CD4-positive, alpha-beta T cell treated with Interleukin-15 for 4 hours (primary cell): ENCODE measurements at places on chromosomes 2 and 18.

- DNase-seq = no peak
Measured at GRCh38 chr2:163690896-163691295, 44.9 kb downstream of the FIGN start.

GRCh38 chr2:79294994-79295393 lies 135.4 kb upstream of the REG3A start:
- no peak for DNase-seq

DNA sequence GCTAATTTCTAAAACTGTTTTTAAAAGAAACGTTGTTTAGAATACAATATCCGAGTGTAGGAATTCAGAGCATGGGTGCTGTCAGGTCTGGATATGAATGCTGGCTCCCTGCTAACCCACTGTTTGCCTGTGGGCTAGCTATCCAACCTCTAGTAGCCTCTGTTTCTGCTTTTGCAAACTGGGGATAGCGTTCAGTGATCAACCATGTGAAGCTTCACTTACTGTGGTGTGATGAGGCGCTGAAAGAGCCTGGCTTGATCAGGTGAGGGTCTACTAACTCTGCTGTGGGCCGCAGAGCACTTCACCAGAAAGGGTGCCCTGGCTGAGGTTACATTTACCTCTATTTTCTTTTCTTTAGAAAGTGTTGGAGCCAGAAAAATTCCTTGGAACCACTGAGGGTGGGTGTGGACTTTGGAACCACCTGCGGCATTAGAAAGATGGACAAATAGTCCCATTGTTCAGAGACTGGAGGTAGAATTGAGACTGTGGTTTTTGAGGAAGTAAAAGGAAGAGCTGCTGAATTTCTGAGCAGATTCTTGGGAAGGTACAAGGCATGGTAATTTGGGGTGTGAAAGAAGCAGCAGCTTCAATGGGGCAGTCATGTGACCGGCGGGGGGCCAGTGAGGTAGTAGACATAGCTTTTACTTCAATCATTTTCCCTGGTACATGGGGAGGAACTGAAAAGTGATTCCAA lies 96.3 kb upstream of the CD302 start:
- no peak for DNase-seq

GRCh38 chr2:6381326-6381725 lies 484.4 kb downstream of the CMPK2 start:
- DNase-seq = no peak

DNA sequence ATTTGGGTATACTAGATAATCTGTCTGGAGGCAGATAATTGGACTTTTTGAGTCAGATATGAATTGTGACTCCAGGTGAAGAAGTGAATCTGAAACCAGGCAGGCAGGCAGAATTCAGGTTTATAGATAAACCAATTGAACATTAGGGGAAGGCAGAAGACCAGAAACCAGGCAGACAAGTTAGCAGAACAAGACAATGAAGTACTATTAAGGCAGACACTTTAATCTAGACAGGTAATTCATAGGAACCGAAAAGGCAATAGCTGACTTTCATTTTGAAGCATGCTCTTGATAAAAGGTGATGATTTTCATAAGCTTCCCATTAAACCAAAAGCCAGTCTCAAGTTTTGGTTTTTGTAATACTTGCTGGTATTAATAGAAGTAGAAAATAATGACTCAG lies 19.3 kb upstream of the SLC4A10 start:
- DNase-seq = no peak

GRCh38 chr2:240966906-240967680 lies 31.3 kb upstream of the SNED1 start:
- no peak for DNase-seq

GRCh38 chr2:53744395-53745065 lies 23.1 kb upstream of the CHAC2 start:
- no peak for DNase-seq

DNA sequence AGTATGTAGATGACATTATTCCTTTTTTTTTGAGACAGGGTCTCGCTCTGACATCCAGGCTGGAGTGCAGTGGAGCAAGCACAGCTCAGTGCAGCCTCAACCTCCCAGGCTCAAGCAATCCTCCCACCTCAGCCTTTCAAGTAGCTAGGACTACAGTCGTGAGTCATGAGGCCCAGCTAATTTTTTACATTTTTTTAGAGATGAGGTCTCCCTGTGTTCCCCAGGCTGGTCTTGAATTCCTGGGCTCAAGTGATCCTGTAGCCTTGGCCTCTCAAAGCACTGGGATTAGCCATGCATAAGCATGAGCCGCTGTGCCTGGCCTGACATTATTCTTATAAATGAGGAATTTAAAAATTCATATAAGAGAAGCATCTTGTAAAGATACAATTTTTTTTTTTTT lies 86.9 kb downstream of the FAM117B start:
- no peak for DNase-seq

DNA sequence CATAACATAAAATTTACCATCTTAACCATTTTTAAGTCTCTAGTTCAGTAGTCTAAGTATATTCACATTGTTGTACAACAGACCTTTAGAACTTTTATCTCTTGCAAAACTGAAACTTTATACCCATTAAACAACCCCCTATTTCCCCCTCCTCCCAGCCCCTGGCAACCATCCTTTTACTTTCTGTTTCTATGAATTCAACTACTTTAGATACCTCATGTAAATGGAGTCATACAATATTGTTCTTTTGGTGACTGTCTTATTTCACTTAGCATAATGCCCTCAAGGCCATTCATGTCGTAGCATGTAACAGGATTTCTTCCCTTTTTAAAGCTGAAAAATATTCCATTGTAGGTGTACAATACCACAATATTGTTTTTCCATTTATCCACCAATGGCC lies 129.8 kb downstream of the PDE11A start:
- no peak for DNase-seq

GRCh38 chr2:45300026-45300750 lies 290.9 kb upstream of the SIX2 start:
- no peak for DNase-seq

DNA sequence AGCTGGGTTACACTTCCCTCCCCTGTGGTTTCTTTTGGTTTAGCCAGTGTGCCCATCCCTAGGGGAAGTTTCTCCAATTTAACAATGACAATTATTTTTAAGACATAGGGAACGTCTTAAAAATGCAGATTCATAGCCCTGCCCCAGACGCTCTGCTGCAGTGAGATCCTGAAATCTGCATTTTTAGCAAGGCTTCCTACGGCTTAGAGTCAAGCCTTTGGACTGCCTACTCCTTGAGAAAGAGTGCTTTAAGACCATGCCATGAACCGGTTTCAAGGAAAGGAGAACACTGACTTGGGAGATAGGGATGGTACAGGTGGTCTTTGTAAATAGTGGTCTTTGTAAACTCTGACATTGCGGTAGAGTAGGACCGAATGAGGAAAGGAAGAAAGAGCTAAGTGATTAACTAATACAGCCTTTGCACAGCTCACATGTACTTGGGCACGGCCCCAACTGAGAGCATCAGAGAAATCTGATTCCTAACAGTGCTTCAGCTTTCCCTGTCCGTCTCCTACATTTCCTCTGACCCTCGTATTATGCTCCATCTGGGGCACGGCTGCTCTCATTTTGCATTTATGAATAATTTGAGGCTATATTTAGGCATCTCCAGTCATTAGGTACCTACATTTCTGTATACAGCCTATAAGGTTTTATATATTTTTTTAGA lies 217.6 kb upstream of the TANK start:
- DNase-seq = no peak

DNA sequence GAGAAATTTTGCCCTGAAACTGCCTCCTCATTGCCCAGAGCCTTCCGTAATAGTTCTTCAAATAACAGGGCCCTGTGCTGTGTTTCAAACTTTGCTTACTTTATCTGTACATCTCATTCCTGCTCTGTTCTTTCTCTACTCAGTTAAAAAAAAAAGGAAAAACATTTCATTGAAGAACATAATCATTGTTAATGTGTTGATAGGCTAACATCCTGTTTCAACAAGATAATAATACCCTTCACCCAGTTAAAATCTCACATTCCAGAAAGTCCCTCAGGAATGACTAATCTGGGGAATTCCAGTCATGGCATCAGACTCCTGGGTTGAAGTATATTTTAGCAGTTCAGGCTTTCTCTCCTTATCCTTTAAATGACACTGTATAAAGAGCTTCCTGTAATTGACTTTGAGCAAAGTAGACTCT lies 45.6 kb upstream of the ITGAV start:
- DNase-seq = no peak

DNA sequence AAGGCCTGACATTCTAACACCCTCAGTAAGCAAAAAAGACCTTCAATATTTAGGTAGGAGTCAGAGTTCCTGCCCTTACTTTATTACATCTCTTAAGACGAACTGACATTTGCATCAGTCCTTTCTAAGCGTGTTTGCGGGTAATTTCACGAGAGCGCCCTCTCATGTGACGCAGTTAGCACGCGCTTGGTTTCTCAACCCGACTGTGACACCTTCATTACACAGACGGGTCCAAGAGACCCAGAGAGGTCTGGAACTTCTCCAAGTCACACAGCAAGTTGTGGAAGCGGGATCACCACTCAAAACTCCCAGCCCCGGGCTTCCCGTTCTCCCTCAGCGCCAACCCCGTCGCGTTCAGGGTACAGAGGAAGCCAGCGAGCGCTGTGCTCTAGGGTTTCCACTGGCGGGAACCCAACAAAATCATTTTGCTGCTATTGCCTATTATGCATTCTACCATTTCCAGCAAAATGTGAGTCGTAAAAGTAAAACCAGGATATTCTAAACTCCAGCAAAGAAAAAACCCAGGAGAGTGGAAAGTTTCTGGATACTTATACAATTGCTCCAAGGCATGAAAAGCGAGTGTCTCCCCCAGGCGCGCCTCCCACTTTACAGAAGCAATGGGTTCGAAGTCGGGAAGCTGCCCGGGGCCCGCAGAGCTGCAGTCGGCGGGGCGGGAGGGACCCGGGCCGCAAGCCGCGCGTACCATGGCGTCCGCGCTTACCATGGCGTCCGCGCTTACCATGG lies 601 bp downstream of the ENOSF1 start:
- DNase-seq = peak; percentile 70

- DNase-seq = no peak
Measured at GRCh38 chr18:36843784-36844183, 14.9 kb downstream of the KIAA1328 start.

DNA sequence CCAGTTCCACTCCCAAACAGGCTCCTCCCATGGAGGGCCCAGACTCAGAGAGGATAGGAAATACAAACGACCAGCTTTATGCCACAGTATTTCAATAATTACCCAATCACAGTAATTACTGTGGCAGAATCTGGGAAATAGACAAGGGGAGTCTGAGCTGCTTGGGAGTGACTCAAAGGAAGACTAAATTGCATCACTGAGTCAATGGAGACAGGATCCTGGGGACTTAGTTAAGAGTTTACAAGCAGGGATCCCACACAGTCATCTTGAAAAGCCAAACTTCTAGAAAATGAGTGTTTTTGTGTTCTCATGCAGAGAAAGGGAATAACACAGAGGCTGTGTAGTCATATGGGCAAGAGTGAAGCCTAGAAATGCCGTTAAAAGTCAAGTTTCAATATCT lies 1142.1 kb downstream of the CNTNAP5 start:
- DNase-seq = no peak

DNA sequence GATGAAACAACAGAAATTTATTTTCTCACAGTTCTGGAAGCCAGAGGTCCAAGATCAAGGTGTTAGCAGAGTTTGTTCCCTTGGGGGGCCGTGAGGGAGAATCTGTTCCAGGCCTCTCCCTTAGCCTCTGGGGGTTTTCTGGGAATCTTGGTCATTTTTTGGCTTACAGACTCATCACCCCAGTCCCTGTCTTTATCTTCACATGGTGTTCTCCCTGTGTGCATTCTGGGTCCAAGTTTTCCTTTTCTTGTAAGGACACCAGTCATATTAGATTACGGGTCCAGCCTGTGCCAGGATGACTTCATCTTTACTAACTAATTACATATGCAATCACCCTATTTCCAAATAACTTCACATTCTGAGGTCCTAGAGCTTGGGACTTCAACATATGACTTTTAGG lies 292.5 kb upstream of the TRIB2 start:
- no peak for DNase-seq

GRCh38 chr2:207612714-207613113 lies 12.5 kb downstream of the METTL21A start:
- no peak for DNase-seq

DNA sequence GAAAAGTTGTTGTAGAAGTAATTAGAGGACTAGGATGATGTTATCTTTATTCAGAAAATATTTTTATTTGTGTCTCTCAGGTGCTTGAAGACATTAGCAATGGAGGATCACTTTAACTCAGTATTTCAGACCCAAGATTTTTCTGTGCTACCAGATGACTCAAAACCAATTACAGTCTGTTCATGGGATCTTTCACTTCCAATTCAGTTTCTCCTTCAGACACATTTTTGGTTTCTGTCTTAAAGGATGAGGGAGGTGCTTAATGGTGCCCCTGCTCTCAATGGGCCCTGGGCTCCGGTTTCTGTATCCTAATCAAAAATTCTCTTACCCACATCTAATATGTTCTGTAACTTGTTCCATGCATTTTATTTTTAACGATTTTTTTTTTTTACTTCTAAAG lies 53.7 kb upstream of the HDAC4 start:
- no peak for DNase-seq

DNA sequence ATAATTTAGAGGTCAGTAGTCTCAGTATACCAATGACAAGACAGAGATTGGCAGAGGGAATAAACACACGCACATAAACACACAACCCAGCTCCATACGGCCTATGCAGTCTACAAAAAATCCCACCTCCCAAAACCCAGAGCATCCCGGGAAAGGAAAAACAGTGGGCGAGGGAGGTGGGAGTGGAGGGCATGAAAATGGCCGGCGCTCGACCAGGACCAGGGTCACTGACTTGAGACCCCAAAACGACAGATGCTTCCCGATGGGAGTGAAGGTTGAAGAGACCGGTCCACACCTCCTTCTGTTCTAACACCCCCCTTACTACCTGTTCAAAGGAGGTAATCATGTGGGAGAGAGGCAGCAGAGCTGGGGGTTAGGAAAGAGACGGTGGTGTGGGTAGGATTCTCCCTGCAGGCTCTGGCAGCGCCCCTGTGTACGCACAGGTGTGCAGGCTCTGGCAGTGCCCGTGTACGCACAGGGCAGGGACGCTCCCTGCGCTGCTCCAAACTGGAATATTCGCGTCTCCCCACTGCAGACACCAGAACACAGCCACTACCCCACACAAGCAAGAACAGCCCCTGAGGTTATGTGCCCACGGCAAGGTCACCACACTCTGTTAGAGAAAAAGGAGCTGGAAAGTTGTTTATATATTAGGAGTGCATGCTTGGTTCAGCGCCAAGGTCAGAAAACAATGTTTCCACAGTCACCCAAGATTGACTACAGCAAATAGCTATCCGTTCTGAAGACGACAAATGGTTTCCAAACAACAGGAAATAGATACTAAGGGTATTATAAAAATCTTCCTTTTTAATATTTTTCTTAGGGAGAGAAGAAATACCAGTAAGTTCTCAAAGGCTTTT lies 67.9 kb downstream of the EIPR1 start:
- DNase-seq = no peak

DNA sequence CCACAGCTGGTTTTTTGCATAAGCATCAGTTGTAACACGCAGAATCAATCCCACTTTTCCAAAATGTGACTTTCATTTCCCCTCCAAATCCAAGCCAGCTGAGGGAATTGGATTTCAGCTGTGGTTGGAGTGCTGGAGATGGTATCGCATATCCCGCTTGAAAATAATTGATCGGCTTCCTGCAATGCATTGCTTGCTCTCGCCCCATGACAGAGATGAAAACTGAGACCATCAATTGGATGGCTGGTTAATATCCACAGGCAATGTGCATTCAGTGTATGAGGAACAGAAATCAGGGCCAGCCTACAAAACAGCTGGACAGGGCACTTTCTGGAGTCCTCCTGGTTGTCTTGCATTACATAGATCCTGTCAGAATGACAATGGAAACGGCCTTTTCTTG lies 135.3 kb downstream of the MAIP1 start:
- DNase-seq = no peak

GRCh38 chr2:109137616-109138015 lies 8.6 kb downstream of the SH3RF3 start:
- DNase-seq = no peak

GRCh38 chr2:98556344-98557033 lies 51.8 kb downstream of the COA5 start:
- no peak for DNase-seq
